GM13976 (cell line): ENCODE measurements at places on chromosomes 12 and 14.
A peak's percentile ranks its signal among the peaks of the same experiment; 100 is the strongest.

DNA sequence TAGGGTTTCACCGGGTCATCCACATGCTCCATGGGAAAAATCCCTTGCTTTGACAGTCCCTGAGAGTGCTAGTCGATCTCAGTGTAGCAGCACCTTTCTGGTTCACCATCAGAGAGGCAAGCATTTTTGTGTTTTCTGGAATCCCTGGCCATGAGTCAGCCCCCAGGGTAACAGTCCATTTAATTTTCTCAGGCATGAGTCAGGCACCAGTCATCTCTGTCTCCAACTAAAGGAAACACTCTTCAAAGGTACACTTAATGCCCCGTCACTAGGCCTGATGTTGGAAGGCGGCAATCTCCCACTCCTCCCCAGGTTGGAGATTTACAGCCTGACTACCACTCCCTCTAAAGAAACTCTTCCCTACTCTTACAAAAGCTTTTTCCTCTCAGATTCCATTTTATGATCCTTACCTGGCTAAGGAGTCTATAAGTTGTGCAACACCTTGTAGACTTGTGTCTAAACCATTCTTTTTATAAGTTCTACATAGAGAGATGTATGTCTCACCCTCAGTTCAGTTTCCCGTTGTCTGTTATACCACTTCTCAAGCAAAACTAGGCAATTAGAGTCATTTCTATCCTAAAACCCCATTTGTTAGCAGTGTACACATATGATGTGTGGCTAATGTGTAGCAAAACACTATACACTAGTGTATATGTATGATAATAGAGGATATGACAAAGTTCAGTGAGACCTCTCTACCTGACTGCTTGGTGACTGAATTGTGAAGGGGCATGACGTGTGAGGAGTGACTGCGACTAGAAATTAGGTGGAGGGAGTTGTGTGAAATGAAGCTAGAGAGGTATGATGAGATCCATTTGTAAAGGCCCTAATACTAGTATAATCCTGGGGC lies 24.6 kb downstream of the TMEM19 start:
- DNase-seq = no peak

GRCh38 chr14:23307146-23307530 lies 505 bp downstream of the BCL2L2 start:
- DNase-seq = no peak

GRCh38 chr12:46485853-46486252 lies 113.3 kb upstream of the SLC38A2 start:
- no peak for DNase-seq

DNA sequence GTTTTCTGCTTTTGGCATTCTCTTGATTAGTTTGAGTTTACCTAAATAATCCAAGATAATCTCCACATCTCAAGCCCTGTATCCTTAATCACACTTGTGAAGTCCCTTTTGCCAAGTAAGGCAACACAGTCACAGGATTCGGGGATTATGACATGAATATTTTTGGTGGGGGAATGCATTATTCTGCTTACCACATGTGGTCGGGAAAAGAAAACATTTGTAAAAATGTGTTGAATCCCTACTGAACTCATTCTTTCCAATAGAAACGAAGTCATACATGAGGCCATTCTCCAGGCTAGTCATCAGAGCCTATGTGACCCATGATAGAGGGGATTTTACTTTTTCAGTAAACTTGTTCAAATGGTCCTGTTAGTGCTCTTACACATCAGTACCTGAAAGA lies 58.5 kb upstream of the PRICKLE1 start:
- DNase-seq = no peak

- no peak for DNase-seq
Observed at GRCh38 chr12:52070185-52070925, 577 bp downstream of the ATG101 start.

GRCh38 chr12:50665609-50666008 lies 98.3 kb upstream of the ATF1 start:
- no peak for DNase-seq

GRCh38 chr12:26396402-26396801 lies 201.0 kb downstream of the SSPN start:
- DNase-seq = peak; percentile 49

DNA sequence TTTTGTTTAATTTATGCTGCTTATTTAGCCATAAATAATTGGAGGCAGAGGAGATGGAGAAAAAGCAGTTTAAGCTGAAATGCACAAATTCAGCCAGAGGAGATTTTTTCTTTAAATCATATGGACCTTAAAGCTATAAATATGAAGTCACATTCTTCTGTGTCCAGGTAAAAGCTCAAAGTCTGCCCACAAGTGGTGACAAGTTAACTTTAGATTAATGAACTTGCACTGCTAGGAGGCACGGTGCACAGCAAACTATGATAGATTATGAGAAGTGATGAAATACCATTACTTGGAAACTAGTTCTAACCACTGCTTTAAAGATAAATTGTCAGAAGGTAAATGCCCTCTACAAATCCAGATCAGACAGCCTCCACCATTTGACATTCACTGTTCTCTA lies 69.0 kb downstream of the IFT81 start:
- DNase-seq = no peak

DNA sequence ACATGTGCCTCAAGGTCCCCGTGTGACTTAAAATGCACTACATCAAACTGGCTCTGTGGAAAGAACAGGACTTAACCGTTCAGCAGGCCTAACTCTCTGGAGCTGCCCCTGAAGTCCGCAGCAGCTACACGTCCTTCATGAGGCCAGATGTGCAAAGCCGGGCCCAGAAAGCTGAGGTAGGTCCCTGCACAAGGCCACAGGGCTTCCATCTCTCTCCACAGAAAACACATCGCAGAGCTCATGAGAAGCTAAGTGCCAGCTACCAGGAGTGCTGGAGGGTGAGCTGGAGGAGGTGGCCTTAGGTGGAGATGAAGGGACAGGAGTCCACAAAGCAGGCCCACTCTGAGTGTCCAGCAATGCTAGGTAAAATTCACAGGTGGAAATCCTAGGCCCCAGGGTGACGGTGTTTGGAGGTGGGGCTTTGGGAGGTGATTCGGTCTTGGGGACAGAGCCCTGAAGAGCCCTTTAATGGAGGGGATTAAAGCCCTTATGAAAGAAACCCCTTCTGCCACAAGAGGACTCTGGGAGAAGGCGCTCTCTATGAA lies 52.4 kb downstream of the VCPKMT start:
- DNase-seq = no peak

DNA sequence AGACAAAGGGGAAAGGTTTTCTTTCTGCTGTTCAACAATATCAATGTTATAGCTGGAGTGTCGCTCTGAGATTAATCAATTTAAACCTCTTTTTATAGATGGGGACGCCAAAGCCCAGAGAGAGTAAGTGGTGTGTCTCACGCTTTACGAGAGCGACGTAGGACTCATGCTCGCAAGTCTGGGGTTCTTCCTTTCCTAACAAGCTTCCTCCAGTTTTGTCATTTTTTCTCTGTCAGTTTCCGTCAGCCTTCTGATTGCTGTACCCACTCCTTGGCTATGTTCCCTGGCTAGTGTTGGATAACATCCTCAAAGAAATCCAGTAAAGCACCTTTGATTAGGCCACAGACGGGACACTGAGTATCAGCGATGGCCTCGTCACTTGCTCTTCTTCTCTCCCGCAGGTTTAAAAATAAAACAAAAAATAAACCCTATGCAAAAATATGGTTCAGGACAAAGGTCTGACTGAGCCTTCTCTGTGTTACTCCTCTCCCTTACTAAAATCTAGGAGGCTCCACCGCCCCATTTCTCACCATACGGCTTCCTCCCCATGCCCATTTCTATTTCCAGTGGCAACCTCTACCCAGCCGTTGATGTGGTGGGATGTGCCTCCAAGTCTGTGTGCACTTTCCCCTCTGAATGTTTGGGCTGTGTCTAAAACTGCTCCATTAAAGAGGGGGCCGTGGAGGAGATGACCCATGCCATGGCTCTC lies 172.7 kb upstream of the PARP11 start:
- DNase-seq = peak; percentile 6

GRCh38 chr14:23865502-23865901 lies 88.1 kb upstream of the DHRS4 start:
- DNase-seq = no peak

DNA sequence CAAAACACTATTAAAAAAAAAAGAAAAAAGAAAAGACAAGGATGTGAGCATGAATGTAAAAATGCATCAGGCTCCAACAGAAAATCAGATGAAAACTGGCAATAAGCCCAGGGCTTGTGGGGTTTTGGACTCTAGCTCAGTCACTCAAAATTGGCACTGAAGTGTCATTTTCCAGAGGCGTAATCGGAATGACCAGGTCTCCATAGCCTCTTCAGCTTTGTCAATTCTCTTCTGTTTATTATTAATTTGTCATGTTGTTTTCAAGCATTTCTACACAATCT lies 137.2 kb upstream of the TRHDE start:
- DNase-seq = no peak

DNA sequence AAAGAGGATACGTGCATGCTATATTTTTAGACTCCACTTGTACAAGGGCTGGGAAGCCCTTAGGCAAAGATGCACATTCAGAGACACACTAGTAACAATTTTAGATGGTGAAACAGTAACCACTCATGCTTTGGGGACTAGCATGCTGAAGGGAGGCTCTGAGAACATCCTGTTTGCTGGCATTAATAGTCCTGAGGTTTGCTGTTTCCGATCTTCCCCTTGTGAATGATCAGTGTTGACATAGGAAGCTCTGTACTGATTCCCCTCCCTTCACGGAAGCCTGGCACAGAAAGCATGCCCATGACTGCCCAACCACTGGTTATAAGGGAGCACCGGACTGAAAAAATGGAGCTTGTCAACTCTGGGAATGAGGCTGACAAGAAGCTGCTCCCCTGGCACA lies 164.6 kb downstream of the GCH1 start:
- no peak for DNase-seq

- no peak for DNase-seq
Observed at GRCh38 chr12:130873106-130873795, 1.4 kb downstream of the RAN start.

- DNase-seq = no peak
Observed at GRCh38 chr12:47340411-47341015, 260.8 kb upstream of the AMIGO2 start.

DNA sequence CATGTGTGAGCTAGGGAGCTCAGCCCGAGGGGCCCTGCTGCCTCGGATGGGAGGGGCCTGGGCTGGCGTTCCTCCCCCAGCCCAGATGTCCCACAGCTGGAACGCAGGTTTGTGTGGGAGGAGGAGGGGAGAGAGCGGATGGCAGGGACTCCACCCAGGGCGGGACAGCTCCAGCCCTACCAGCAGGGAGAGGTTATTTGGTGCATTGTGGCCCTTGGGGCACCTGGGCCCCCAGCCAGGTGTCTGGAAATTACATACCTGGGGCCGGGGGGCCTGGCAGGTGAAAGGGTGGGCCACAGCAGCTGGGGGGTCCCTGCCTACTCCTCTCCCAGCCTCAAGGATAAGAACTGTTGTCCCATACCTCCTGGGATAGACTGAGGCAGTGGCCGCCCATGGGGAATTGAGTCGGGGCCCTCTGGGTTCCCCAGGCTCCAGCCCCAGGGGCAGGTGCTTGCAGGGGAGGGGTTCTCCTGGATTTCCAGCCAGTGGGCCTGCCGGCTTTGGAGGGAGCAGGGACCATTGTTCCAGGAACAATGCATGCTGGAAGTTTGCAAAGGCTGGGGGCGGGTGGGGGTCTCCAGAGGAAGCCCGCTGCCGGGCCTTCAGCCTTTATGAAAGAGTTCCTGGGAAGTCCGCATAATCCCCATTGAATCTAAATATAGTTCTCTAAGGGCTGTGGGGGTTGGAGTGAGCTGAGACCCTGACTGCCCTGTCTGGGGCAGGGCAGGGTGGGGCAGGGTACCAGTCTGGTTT lies 1.2 kb downstream of the KIF26A start:
- no peak for DNase-seq

GRCh38 chr12:9751204-9752144 lies 9.2 kb downstream of the CD69 start:
- DNase-seq = no peak

DNA sequence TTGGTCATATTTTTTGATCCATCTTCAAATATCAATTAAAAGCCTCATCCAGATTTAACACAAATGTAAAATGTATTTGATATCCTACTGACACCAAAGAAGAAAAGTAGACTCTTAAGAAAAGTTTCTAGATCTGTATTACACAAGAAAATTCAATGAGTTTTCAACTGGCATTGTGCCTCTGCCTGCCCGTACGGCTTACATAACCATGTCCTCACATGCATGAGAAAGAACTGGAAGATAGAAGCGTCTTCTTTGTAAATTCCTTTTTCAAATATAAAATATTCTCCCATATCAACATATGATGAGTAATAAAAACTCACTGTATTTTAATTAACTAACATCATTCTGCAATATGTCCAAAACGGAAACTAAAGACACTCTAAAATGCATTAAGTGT lies 7.2 kb downstream of the ANKS1B start:
- no peak for DNase-seq

DNA sequence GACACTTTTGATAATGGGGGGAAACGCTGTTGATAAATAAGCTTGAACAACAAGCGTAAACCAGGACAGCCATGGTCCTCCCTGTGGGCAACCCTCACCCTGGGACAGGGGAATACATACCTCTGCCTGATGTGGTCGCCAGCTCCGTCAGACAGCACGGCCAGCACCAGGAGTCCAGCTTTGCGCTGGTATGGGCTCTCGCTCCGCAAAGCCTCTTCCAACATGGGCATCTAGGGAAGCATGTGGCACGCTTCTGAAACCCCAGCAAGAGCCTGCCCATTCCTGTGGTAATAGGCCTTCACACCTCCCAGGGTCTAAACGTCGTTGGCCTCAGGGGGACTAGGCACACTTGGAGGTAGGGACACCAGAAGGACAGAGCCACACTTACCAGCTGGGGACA lies 2.9 kb downstream of the IPO4 start:
- DNase-seq = no peak

DNA sequence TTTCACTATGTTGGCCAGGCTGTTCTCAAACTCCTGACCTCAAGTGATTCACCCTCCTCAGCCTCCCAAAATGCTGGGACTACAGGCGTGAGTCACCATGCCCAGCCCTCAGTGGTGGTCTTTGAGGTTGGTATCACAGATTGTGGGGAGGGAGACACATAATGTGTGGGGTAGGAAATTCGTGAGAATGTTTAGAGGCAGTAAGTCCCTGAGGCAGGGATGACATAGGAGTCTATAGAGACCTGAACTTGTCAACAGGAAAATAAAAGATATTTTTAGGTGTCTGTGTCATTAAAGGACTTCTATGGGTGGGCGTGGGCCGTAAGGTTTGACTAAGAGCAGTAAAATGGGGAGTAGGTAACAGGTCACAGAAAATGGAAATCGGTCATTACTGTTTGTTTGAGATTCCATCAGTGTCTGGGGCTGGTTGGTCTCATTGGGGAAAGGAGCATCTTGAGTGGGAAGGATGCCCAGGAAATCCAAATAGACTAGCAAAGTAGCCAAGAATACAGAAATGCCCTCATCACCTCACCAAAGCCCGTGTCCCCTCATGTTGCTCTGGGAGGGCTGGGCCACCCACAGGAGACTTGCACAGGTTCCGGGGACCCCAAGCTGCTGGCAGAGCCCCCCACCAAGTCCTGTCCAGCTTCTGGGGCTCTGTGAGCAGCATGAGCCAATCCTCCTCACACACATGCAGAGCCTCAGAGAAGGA lies 63.6 kb upstream of the BCL2L14 start:
- DNase-seq = peak; percentile 77

- DNase-seq = peak; percentile 35
Observed at GRCh38 chr14:99718811-99719192, 34.7 kb downstream of the CYP46A1 start.

- no peak for DNase-seq
Observed at GRCh38 chr12:94152292-94153078, 4.1 kb downstream of the PLXNC1 start.
